NCI-H1048 (cell line): ENCODE measurements at places on chromosomes 2 and 18.

GRCh38 chr2:212266297-212266696, 272.3 kb downstream of the ERBB4 start:
- no peak for DNase-seq

DNA sequence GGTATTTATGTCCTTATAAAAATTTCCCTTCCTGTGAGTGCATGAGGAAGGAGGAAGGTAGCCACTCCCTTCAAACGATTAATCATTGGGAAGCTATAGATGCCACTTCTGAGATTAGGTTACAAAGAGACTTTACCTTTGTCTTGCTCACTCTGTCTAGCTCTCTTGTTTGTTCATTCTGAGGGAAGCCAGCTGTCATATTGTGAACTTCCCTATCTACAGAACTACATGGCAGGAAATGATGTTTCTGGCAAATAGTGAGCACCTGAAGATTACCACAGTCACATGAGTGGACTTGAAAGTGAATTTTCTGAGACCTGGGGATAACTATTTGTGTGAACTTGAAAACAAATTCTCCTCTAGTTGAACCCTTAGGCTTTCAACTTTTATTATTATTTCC, 776.8 kb downstream of the CCDC85A start:
- DNase-seq, result no peak

DNA sequence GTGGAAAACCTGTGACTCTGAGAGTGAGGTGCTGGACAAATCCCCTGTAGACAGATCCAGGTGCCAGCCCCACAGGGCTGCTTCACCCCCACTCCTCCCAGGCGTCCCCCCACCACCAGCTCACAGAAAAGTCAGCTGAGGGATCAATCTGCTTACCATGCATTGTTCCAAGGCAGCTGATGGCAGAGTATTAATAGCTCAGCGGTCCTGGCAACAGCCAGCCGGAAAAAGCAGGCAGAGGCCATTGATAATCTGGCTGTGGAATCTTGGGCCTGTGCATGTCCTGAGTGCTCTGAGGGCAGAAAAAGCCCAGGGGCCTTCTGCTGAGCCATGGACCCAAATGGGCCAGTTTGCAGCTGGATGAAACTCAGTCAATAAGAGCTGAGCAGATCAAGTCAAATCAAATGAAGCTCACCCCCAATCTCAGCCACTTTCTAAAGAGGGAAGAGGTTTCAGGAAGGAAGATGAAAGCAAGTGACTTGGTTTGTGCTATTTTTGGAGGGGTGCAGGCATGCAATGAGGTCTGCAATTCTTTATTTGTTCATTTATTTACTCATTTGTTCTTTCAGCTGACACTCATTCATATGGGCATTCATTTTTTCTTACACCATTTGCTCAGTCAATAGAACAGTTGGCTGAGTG, 63.4 kb downstream of the GYPC start:
- no peak for DNase-seq

GRCh38 chr2:112118148-112118547, 20.0 kb upstream of the FBLN7 start:
- DNase-seq, result no peak

DNA sequence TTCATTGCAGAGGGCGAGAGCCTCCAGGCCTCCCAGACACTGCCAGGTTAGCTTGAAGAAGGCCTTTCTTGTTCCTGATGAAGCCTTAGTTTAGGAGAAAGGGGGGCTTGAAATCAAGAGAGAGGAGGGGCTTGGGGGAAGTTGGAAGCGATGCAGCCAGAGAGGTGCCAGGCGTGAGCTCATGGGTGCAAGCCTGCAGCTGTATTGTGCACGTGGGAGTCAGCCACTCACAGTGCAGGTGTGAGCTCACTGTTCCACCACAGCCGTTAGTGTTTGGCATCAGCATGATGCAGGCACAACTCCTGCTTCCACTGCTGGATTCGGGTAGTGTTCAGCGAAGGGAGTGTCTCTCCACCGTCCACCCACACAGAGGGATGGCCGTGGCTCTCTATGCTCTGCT, 68.4 kb upstream of the ALPP start:
- no peak for DNase-seq

DNA sequence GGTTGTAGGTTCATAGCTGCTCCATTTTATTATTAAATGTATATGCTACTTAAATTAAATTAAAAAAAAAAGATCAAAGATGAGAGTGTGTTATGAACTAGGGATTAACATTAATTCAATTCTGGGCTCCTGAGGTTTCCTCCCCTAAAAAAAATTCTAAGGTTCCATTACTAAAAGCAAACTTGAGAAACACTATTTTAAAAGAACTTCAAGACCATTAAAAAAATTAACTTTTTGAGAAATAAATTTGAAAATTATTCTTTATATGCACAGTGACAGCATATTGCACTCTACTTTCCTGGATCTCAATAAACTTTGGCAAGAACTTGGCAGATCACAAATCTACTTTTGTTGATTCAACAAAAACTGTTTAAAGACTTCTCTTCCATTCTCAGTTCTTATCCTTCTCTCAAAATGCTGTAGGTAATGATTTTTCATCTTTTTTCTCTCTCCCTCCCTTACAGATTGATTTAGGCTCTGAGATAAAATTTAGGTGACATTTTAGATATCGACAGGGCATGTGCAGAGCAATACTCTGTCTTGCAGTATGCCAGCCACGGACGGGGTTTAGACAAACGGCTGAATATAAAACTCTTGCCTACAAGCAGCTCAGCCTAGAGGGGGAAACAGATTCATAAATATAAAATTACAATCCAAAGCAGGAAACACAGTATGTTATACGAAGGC, 592 bp upstream of the MARS2 start:
- no peak for DNase-seq

GRCh38 chr18:47708206-47708605, 222.3 kb downstream of the SMAD2 start:
- no peak for DNase-seq

- no peak for DNase-seq
Measured at GRCh38 chr2:85409845-85410583, at the start of gene CAPG. Gene CAPG, minus strand, starts transcription at chr2:85410366. Its CDS starts 8,221 bp downstream, at chr2:85402145.

DNA sequence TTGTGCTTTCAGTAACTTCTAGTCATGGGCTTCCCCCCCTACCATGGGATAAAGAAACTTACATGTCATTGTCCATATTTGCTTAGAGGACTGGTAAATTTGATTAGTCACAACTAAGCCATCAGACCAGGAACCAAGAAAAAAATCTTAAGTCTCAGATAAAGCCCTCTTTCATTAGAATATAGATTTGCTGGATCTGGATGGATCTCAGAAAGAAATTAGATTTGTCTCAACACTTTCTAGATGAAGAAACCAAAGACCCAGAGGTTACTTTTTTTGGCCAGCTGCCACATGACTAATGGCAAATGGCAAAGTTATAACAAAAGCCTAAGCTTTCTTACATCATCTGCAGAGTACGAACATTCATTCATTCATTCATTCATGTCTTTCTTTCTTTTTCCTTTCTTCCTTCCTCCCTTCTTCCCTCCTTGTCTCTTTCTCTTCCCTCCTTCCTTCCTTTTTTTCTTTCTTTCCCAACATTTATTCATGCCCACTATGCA, 60.2 kb downstream of the CDCA7 start:
- DNase-seq, result no peak

DNA sequence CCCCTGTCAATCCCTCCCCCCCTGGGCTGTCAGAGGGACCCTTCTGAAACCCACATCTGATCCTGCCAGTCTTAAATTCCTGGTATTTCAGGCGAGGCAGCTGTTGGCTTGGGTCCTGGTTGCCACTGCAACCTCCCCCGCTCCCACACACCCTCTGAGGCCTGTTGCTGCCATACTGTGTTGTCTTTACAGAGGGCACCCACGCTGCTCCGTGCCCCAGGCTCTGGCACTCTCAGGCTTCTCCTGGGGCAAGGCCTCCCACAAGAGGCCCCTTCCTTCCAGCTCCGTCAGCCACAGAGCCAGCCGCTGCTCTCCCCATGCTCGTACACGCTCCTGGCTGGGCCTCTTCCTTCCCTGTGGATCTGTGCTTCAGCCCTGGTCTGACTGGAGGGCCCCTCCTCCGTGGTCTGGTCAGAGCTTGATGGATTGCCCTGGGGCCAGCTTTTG, 8.6 kb downstream of the CABLES1 start:
- DNase-seq, result no peak

GRCh38 chr2:217790195-217790594, 212.6 kb downstream of the TNS1 start:
- DNase-seq, result no peak

- no peak for DNase-seq
Measured at GRCh38 chr18:38941711-38942561, 1376.3 kb upstream of the CELF4 start.

GRCh38 chr18:8926464-8926863, 176.0 kb upstream of the NDUFV2 start:
- no peak for DNase-seq

GRCh38 chr2:229346816-229347540, 75.9 kb upstream of the PID1 start:
- DNase-seq, result no peak

DNA sequence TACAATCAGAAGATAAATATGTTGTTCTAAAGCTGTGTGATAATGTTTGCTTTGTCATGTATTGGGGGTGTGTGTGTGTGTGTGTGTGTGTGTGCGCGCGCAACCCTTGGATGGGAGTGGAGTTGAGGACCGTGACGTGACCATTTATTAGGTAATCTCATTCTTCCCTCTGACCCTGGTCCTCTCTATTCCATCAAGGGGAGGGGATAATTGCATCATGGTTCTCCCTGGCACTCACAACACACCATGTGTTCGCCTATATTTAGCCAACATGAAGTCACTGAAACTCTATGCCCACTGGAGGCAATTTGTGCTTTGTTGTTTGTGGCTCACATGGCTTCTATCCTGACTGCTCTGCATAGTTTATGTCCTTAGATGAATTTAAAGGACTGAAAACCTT, 79.8 kb upstream of the LRPPRC start:
- no peak for DNase-seq

DNA sequence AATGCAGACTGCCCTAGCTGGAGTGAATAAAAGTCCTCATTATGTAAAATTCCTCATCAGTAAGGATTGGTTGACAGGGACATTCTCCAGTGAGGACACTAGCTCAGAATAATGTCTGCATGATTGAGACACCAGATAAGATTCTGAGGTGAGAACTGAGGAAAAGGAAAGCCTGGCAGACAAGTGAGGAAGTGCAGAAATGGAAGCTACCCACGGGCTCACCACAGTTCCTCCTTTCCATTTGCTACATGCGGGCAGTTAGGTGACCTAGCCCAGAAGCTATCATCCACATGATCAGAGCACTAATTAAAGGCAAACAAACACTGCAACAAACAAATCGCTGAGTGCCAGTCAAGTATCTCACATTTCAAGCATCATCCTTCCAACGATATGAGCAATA, 27.7 kb downstream of the NETO1 start:
- no peak for DNase-seq

- no peak for DNase-seq
Measured at GRCh38 chr2:130152816-130153595, 8.1 kb upstream of the CCDC74B start.

- no peak for DNase-seq
Measured at GRCh38 chr2:101238930-101239759, 13.5 kb upstream of the CNOT11 start.

DNA sequence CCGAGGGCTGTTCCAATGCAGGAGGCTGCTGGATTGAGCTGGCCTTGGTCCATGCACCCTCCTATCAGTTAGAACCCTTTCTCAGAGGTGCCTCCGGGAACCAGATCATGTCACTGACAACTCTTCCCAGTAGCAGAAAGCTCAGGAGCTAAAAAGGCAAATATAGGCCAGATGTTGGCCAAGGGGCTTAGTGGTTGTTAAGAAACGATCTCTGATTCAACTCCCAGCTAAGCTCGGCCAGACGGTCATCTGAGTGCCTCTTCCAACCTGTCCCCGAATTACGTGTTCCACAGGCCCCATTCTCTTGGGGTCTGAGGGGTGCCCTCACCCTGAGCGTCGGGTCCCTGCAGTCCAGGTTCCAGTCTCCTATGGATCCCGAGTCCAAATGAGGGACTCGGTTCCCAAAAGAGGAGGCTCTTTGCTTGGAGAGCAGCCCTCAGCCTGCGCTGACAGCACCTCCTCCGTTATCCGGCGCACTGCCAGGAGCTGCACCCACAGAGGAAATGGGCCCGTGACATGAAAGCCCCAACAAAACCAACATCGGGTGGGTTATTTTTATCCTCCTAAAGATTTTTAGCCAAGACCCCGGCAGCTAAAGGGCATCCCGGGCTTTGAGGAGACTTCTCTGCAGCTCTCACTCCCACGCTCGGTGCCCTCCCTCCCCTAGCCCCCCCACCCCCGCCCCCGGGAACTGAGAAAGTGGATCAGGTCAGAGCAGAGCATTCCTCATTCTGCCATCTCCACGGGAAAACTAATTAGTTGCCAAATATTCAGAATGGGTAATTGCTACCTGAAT, 106.6 kb upstream of the ID2 start:
- DNase-seq, result no peak

DNA sequence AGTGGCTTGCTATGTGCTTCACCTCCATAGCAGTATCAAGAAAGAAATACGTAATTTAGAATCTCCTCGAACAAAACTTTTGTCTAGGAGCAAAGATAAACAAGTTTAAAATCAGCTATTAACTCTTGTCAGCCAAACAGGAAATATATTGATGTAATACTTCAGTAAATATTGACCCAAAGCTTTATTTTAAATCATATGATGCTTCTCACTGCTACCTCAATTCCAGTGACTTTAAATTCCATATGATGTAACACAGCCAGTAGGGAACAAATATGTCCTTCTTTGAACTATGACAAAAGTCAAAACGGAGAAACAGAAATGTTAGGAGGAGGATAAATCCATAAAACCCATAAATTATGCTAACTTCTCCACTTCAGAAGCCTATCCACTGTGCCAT, 7.2 kb downstream of the RNF103 start:
- no peak for DNase-seq

GRCh38 chr2:238509151-238509835, 82.6 kb downstream of the ASB1 start:
- DNase-seq, result no peak

- DNase-seq, result no peak
Measured at GRCh38 chr18:4016391-4017049, 438.6 kb downstream of the DLGAP1 start.

DNA sequence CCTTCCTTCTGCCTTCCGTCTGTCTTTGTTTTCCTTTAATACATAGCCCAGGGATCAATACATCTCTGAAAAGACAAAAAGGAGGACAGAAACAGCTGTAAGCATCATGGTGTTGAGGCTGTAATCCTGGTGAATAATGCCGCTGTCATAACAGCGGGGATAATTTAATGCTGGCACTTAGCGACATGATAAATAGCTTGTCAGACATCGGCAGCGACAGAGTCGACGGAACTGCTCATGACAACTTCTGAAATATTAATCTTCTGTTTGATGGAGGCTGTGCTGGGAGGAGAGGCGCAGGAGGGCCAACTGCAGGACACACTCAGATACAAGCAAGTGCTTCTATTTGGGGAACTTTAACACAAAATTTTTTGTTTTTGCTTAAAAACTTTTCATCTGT, 602.2 kb downstream of the GALR1 start:
- no peak for DNase-seq

GRCh38 chr2:231611273-231612108, 18.8 kb downstream of the TEX44 start:
- DNase-seq, result no peak

DNA sequence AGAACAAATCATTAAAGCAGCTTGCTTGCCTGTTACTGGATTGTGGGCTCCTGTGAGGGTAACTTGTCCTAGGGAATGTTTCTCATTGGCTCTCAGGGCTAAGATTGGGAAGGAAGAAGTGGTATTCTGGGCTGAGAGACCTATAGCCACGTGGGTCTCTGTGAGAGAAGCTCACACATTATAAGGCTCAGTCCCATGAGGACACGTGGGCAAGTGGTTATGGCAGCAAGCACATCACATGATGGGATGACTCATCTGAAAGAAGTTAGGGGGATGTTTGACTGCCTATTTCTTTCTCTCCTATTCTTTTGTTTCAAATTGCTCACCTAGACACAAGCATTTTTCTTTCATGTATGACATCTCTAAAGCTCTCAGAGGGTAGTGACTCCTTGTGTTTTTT, 418.0 kb upstream of the ST6GAL2 start:
- DNase-seq, result no peak
